Brain (organoid and tissue), 16 donors: ENCODE measurements at places on chromosomes 6 and 20.

GRCh38 chr6:10884245-10884972 lies 2.4 kb upstream of the SYCP2L start:
- DNase-seq: peak; percentile 1

GRCh38 chr6:130908188-130908587 lies 81.0 kb downstream of the SMLR1 start:
- DNase-seq: no peak

DNA sequence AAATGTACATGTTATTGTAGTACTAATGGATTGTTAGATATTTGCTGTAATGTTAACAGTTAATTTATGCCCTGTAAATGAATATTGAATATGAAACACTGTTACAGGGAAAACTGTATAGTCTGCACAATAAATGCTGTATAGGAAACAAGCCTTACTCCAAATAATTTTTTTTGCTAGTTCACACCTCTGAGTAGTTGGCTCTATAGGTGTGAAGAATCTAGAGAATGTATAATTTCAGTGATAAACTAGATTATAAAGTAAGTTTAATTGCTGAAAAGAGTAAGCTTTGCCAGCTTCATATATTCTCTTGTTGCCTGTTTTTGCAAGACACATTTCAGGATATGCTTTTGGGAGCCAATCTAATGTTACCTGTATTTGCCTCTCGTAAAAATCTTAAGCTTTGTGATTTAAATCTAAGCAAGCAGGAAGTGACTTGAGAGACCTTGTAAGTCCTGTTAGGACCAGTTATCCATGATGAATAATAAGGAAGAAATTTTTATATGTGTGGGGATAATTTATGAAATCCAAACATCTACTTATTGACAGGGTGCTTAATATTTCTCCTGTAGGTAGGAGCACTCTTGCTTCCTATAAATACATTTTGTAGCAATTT lies 232.4 kb downstream of the ZFAND3 start:
- DNase-seq: no peak

DNA sequence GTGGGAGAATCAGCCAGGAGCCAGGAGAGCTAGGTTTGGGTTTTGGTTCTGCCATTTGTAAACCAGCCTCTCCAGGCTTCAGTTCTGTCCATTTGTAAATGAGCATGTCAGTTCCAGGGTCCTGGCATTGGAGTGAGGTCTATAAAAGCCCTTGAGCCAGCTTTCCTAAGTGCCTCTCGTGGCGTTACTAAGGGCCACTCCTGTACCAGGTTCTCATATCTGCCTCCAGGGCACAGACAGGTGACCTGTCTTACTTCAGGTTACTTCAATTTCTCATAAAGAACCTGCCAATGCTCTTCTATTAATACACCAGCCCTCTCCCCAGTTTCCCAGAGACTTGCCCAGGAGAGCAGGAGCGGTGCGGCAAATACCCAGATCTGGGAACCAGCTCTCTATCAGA lies 101.9 kb downstream of the VEGFA start:
- no peak for DNase-seq

- no peak for DNase-seq
Measured at GRCh38 chr20:56987986-56988385, 278.5 kb downstream of the BMP7 start.

DNA sequence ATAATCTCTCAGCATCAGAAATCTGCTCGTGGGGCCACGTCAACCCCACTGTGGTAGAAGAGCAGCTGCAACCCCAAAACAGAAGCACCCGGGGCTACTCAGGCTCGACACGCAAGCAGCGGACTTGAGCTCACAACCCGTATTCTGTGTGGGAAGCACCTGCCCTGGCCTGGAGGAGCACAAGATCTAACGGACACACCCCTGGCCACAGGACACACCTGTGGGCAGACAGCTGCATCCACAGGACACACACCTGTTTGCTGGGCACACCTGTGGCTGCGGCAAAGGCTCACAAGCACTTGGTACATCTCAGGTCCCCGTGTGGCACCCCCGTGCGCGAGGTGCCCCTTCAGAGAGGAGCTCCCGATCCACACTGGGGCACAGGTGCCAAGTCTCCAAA lies 36.5 kb downstream of the ZBTB46 start:
- no peak for DNase-seq

DNA sequence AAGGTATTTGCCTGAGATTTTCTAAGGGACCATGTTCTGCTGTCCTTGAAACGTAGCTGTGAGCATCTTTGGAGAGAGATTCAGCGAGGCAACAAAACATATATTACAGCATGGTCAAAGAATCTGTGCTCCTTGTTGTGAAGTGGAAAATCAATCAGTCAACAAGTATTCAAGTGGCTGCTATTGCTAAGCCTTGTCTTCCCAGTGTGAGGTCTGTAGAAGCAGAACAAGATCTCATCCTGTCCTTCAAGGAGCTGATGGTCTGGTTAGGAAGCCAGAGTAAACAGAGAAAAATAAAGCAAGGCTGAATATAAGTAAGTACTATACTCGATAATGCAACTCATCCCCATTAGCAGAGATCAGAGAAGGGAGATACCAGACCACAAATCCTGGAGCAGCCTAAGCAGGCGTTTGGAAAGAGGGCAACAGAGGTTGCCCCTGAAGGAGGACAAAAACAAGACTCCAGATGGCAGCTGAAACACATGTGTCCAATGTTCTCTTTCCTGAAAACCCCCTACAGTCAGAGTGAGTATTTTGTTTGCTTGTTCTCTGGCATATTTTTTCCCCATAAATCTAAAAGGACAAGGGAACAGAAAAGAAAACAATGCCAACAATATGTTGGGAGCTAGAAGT lies 392.0 kb downstream of the SYNE1 start:
- no peak for DNase-seq

DNA sequence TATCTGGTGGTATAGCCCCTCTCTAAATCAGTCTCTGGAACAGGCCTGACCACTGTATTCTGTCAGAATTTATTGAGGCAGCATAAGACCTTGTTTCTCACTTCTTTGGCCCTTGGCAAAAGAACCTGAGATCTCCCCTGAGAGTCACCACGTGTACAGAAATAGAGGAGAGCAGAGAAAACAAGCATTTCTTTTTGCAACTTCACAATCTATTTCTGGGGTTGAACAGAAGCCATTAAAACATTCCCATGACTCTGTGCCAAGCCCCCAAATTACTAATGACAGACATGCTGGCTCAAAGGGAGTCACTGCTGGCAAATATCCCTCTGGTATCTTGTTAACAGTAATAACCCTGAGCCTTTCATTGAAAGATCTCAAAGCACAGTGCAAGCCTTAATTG lies 395.3 kb downstream of the MAFB start:
- DNase-seq: peak; percentile 70

GRCh38 chr6:20856681-20857288 lies 322.5 kb downstream of the CDKAL1 start:
- no peak for DNase-seq
